Natural killer cell treated with Interleukin-12 subunit alpha and Interleukin-12 subunit beta and Interleukin-15 and Interleukin-18, amount 100 ng/mL, for 72 hours (primary cell): ENCODE measurements at places on chromosomes 4 and X. TPM values are rescaled to one million over a fixed set of nuclear protein-coding genes. Genes with fewer than 3 reads are reported as not detected.

The NHSL2 gene
- total RNA-seq, result 0.07 TPM

DNA sequence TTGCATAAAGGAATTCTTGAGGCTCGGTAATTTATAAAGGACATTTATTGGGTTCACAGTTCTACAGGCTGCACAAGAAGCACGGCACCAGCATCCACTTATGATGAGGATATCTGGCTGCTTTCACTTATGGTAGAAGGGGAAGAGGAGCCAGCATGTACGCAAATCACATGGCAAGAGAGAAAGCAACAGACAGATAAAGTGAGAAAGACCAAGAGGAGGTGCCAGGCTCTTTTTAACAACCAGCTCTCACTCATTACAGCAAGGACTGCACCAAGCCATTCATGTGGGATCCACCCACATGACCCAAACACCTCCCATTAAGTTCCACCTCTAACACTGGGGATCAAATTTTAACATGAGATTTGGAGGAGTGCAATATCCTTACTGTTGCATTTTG, 1198.2 kb downstream of the ADGRL3 start:
- no peak for DNase-seq

The BANK1 gene
- total RNA-seq, result 1.7 TPM

DNA sequence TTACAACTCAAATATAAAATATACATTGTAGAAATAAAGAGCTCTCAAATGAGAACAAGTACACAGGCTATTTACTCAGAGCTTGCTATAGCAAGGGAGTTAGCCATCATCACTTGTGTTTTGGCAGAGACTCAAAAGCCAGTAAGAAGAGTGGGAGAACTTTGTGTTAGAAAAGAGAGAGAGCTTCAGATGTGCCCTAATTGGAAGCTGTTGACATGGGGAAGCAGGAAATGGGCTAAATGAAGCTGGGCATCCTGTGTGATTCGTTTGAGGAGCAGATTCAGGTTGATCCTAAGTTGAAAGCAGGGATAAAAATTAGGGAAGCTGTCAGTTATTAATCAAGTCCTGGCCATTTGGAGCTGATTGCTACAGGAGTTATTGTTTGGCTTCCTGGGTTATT, 207.4 kb upstream of the MAOA start:
- no peak for DNase-seq

The BEX4 gene
- total RNA-seq, result 2.9 TPM

GRCh38 chr4:106369456-106370060, 980 bp upstream of the GIMD1 start:
- DNase-seq, result no peak

DNA sequence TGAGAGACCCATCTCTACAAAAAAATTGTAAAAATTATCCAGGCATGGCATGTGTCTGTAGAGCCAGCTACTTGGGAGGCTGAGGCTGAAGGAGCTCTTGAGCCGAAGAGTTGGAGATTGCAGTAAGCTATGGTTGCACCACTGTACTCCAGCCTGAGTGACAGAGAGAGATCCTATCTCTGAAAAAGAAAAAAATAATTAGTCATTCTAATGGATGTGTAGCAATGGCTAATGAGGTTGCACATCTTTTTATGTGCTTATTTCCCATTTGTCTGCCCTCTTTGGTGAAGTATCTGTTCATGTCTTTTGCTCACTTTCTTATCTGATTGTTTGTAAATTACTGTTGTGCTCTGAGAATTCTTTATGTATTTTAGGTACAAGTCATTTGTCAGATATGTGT, 19.0 kb upstream of the MAML3 start:
- DNase-seq, result no peak

DNA sequence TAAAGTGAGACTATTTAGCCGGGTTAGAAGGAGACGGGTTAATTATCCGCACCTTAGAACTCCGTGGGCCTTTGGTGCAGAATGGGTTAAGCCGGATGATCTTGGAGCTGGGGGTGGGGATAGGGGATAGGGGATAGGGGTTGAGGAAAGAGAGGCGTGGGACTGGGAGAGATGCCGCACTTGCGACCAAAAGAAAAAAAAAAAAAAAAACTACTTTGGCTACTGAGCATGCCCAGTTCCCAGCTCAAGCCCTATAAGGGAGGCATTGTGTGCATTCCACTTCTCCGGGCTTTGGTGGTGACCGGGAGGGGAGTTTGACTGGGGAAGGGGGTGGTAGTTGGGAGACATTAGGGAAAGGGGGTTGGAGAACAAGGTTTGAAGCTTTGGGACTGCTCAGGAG, at the start of gene SLITRK4:
Gene SLITRK4, minus strand, starts transcription at position 187 of the 400 bp plus-strand sequence. CDS start 4,993 bp downstream, outside the sequence.
- DNase-seq, result no peak

DNA sequence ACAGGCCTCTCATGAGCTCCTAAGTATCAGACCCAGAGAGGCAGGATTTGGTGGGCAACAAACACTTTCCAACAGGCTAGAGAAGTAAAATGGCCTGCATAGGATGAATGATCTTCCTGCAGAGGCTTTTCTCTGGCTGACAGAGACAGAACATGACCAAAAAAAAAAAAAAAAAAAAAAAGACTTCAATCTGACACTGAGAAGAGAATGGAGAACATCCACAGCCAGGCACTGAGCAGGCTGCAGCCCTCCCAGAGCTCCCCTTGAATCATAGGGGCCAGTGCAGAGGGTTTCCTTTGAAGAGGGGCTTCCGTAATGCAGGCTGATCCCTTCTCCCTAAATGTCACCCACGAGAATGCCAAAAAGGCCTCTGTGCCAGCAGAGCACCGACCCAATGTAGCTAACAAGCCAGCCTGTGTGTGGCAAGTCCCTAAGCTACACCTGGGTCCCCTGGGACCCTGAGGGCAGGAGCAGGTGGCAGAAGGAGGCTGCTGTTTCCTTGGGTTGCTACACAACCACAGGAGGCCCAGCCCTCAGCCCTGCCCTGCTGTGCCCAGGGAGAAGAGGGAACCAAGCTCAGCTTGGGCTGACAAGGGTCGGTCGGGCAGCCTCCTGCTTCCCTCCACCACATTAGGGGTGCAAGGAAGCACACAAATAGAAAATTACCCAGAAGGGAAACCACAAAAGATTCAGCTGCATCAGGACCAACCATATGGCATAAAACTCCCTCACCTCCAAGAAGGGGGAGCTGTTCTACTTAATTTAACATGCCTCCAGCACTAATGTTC, 55.6 kb downstream of the MAP7D2 start:
- no peak for DNase-seq

The H2BW1 gene
- not detected for total RNA-seq

DNA sequence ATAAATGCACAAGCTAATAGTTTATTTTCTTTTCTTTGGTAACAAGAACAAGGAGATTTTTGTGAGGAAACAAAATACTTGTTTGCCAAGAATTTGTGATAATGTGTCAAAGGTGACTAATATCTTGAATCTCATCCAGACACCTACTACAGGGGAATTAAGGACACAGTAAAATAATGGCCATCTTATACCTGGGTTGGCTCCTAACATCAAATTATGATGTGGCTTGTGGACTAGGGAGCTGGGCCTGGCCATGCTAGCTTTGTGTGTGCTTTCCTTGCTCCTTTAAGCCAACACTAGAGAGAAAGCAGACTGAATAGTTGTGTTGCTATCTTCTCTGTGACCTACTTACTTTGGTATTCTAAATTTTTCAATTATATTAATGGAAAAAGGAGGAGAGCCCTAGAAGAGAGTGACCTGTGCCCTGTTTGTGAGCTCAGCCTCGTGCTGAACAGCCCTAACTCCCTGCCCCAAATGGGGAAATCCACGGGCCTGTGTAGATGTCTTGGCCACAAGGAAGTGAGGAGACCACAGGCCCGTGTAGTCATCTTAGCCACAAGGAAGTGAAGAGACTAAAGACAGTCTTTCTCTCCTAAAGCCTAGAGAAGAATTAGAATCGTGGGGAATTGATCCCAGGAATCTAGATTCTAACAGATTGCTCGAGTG, 23.3 kb downstream of the ARHGAP24 start:
- peak; percentile 60 for DNase-seq

DNA sequence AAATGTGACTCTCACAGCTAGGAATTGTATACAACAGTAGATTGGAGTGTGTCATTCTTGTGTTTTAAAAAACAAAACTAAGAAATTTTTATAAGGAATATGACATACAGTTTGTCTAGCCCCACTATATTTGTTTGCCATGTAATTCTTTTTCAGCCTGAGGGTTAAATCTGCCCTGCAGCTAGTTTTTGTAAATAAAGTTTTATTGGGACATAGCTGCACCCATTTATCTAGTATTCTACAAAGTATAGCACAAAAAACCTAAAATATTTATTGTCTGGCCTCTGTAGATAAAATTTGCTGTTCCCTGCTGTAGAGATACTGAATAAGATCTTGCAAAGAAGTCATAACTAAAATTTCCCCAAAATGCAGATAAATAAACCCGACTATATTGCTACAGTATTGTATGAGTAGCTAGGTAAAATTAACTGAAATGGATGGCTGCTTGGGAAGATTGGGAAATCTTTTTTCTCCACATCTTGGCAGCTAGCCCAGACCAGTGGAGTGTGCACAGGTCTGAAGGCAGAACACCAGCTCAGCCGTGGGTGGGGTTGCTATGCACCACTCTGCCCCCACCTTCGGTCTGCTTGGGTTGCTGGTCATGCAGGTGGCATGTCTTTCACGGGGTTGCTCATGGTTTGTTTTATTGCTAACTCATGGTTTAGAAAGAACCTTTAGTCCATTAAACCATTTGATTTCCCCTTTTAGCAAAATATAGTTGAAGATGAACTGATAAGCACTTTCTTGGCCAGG, 127.9 kb downstream of the KLHL8 start:
- DNase-seq, result no peak

The STOX2 gene
- not detected for total RNA-seq

- DNase-seq, result no peak
These were observed 578.7 kb downstream of the BCOR start for GRCh38 chrX:39519030-39519488.

DNA sequence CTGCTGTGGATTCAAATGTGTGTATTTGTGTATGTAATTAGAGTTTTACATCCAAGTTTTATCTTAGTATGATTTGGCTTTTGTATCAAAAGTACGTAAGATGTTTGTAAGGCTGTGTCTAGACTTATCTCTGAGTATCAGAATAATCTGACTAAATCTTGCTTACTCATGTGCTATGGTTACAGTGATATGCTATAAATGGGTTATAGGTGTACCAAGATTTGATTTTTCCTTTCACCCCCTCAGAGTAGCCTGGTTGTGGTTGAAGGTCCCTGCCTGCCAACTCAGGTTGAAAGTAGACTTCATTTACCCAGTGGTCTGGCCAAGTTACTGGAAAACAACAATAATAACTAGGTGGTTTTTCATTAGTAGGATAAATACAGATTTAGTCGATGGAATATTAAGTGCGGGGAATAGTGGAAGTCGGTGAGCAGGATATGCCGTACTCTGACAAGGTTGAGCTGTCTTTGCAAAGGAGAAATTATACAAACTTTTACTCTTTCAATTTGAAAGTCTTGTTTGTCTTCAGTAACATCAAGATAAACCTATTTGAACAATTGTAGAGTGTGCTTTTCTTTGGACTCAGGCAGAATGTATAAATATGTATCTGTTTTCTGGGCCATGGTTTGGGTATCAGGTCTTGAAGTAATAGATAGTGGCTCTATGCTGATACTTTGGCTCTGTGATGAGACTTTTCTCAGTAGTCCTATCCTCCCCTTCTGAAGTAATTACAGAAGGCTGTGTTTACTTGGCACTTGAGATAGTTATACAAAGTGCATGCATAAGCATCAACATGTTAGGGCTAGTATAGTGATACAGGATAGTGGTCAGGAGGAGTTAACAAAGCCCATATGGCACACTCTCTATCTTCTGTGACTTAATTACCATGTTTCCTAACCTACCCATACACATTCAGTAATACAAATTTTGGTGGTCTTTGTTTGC, 23.7 kb downstream of the BMP2K start:
- DNase-seq, result no peak

- DNase-seq, result no peak
These were observed 111.9 kb upstream of the CBR4 start for GRCh38 chr4:169121861-169122382.

The IL1RAPL2 gene
- not detected for total RNA-seq

The FAM53A gene
- total RNA-seq, result 6.2 TPM

DNA sequence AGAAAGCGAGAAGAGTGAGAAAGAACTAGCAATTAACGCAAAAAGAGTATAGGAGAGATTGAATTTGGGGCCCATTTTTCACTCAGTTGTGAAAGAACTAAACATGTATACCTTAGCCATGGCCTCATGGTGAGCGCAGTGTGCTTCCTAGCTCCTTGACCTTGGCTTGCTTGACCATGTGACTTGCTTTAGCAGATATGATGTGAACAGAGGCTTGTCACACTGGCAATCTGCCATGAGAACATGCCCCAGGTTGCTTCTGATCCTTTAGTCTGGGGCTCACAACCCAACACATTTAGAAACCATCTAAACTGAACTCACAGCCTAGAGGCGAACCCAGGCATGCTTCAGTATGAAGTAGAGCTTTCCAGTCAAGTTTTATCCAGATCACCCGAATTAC, 260.1 kb upstream of the FTHL17 start:
- DNase-seq, result no peak

GRCh38 chrX:30248854-30249253, 1.9 kb downstream of the MAGEB1 start:
- DNase-seq, result no peak

The SSX4 gene
- not detected for total RNA-seq

The FAM236D gene
- total RNA-seq, result not detected

GRCh38 chrX:115709039-115709438, 148.1 kb downstream of the PLS3 start:
- DNase-seq, result no peak

DNA sequence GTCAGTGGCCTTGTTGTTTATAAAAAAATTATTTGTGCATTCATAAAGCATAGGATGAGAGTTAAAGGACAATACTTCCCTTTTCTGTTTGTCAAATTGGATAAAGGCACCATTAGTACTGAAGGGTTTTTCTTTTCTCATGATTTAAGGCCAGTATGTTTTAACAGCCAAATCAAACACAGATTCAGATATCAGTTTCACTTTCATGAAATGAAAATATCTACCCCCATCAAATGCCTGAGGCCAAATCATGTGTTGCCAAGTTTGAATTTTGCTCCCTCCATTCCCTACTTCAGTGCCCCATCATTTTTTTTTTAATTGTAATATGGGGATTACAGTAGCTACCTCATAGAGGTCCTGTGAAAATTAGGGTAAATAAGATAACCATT, 745.9 kb downstream of the RPA4 start:
- no peak for DNase-seq

DNA sequence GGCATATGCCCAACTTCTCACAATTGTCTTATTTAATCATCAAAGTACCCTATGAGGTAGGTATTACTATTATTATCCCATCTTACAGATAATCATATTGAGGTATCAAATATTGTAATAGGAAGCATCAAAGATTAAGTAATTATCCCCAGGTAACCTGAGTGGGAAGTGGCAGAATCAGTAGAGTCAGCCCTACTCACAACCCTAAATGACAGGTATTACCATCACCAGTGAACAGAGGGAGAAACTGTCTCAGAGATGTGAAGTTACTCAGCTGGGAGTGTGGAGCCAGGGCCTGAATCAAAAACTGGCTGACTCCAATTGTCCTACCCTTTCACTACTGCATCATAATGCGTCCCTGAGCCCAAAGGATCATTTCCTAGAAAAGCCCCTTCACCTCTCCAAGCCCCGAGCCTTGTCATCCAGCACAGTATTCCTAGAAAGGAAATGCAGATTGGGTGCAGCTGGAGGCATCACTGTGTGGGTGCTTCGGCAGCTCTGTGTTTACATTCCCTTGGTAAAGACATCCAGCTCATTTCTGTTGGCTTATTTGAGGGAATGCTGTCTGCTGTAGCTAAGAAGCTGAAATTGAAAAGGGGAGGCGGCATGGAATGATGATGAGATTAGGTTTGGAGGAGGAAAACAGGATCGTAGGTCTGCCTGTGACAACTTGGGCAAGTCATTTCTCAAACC, 72.8 kb downstream of the DHX15 start:
- no peak for DNase-seq
